ENCODE measurements at places on chromosomes 2 and 18. TPM values are rescaled to one million over a fixed set of nuclear protein-coding genes. Genes with fewer than 3 reads are reported as not detected.

GRCh38 chr2:105498281-105498846 lies 99.5 kb upstream of the FHL2 start:
- H3K4me1 ChIP-seq = no peaks in the 10 kb centered on the region
- no peak for DNase-seq
- no peaks in the 10 kb centered on the region for H3K36me3 ChIP-seq
- H3K27ac ChIP-seq = no peak overlapping the region
- H3K4me3 ChIP-seq = no peak overlapping the region

DNA sequence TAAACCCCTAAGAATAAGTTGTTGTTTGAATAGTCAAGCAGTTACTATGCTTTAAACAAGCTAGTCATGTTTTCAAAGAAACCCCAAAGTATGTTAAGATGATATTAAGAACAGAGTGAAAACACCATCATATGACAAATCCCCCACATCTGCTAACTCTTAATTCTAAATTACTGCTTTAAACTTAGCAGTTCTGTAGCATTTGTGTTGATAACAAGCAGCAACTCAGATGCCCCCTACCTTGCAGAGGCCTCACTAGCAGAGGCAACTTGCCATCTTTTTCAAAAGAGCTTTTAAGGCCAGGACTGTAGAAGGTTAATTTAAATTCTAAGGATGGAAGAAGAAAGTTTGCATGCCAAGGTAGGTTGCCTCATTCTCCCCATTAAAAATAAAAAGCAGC lies 376.2 kb downstream of the SETBP1 start:
- no peaks in the 10 kb centered on the region for H3K27me3 ChIP-seq
- H3K4me3 ChIP-seq = no peak overlapping the region
- no peaks in the 10 kb centered on the region for H3K4me1 ChIP-seq
- DNase-seq = no peak

GRCh38 chr2:6449343-6449742 lies 416.4 kb downstream of the CMPK2 start:
- no peak for DNase-seq
- no peak overlapping the region for H3K4me3 ChIP-seq
- no peaks in the 10 kb centered on the region for H3K27me3 ChIP-seq
- H3K36me3 ChIP-seq = no peaks in the 10 kb centered on the region
- no peak overlapping the region for H3K27ac ChIP-seq
- no peaks in the 10 kb centered on the region for H3K4me1 ChIP-seq

DNA sequence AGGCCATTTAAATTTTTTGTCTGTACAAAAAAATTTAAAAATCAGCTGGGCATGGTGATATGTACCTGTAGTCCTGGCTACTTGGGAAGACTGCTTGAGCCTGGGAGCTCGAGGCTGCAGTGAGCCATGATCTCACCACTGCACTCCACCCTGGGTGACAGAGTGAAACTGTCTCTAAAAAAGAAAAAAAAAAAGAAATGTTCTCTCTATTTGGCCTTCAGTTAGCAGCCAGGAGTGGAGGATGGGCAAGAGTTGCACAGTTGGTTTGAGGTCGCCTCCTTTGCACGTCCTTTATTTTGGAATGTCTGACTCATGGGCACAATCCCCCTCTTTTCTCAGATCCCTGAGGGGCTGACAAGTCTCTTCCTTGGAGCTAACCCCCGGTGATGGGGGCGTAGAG lies 26.3 kb downstream of the ITM2C start:
- H3K36me3 ChIP-seq = no peaks in the 10 kb centered on the region
- H3K27me3 ChIP-seq = peaks cover 6% of the 10 kb centered on the region
- H3K4me1 ChIP-seq = no peaks in the 10 kb centered on the region
- DNase-seq = no peak
- H3K4me3 ChIP-seq = no peak overlapping the region

TTC21B gene
- 25.8 TPM for total RNA-seq
